Left hindlimb (tissue), 1 donor: ENCODE measurements at places on chromosomes 11 and 22.
A peak's percentile ranks its signal among the peaks of the same experiment; 100 is the strongest.

DNA sequence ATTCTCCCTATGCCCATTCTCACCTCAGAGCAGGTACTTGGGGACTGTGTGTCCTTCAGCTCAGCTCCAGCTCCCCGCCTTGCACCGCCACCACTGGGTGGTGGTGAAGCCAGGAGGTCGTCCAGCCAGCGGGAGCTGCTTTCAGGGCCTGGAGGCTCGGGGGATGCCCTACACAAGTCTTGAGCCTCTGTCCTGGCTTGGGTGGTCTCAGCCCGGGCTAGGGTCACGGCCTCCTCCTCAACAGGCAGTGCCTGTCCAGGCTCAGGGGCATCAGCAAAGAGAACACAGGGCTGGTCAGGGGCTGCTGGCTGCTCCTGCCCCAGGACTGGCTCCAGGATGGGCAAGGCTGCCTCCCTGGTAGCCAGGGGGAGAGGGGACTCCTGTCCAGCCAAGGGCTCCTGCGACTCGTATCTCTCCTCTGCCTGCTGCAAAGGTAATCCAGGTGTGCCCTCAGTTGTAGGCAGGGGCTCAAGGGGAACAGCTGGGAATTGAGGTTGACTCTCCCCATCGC lies 12.2 kb downstream of the TNKS1BP1 start:
- peak; percentile 21 for DNase-seq

- no peak for DNase-seq
These were observed 494.8 kb downstream of the MN1 start for GRCh38 chr22:27306771-27307170.

GRCh38 chr11:86196913-86197312 lies 47.6 kb upstream of the EED start:
- no peak for DNase-seq

DNA sequence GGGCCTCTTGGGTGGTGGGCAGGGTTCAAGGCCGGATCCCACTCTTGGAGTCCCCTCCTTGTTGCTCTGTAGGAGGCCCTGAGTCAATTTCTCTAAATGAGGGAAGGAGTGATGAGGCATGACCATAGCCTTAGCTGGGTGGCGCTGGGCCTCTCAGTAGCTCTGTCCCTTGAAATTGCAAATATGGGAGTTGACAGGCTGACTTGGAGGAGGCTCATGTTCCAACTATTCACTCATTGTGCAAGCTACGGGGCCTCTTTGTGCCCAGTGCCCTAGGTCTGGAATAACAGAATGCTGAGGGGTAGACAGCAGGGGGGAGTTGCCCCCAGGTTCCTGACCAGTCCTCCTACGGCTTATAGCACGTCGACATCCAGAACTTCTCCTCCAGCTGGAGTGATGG lies 8.0 kb downstream of the SELENOM start:
- no peak for DNase-seq
